Stimulated activated naive CD8-positive, alpha-beta T cell treated with anti-CD3 and anti-CD28 coated beads, Interleukin-15, Interleukin-2, amounts not matched to agents 100 U/mL and 50 U/mL, for 24 hours (primary cell): ENCODE measurements at places on chromosomes 2 and 18.

GRCh38 chr2:173763641-173764040 is 201.5 kb downstream of the SP3 start:
- no peak for DNase-seq

GRCh38 chr18:27787547-27787946 is 389.4 kb downstream of the CDH2 start:
- DNase-seq, result no peak

GRCh38 chr2:139492131-139492680 is 712.0 kb upstream of the NXPH2 start:
- no peak for DNase-seq

- no peak for DNase-seq
Measured at GRCh38 chr2:160417745-160418397, 75.7 kb downstream of the RBMS1 start.

- DNase-seq, result no peak
Measured at GRCh38 chr18:48030616-48031480, 100.4 kb upstream of the SMAD2 start.

DNA sequence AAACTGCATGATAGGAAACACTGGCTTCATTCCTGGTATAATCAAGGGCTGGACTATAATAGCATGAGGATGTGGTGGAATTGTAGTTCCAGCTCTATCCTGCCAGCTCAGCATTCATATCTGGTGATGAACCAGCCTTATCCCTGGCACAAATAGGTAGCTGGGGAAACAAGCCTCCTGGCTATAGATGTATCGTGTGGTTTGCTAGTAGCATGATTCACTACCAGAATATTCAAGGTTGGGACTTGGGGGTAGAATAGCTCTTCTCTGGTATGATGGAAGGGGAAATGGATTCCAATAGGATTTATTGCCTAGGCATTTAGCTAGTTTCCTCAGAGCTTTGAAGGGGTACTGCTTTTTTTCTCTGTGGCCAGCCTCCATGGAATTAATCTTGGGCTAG is 532.8 kb downstream of the FBXO15 start:
- no peak for DNase-seq

- DNase-seq, result no peak
Measured at GRCh38 chr2:14401873-14402272, 230.6 kb upstream of the LRATD1 start.
